MM.1S (cell line): ENCODE measurements at places on chromosomes 7 and 10.
A peak's percentile ranks its signal among the peaks of the same experiment; 100 is the strongest.

GRCh38 chr7:33243319-33243881 lies 114.0 kb downstream of the BBS9 start:
- peak; percentile 42 for DNase-seq

- DNase-seq: no peak
Observed at GRCh38 chr10:58179238-58179637, 88.5 kb downstream of the IPMK start.

- no peak for DNase-seq
Observed at GRCh38 chr10:97144297-97144696, 41.5 kb downstream of the SLIT1 start.

DNA sequence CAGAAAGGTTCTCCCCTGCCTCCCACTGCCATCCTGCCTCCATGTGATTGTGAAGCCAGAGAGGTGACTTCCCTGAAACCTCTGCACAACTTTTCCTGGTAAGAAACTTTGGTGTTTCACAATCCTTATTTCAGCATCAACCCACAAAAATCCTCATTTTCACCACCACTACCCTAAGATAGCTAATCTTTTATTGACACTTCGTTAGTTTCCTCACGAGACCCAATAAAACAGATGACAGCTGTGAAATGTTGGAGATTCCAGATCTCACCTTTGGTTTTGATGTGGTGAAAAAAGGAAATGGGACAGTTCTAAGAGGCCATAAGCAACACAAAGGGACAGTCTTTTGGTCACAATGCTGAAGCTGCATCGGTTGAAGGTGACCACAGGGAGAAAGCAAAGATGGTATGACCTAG lies 59.9 kb upstream of the TM9SF3 start:
- DNase-seq: no peak

- DNase-seq: peak; percentile 82
Observed at GRCh38 chr10:92181575-92181974, 109.3 kb downstream of the CPEB3 start.

- peak; percentile 44 for DNase-seq
Observed at GRCh38 chr10:59036311-59037017, 140.0 kb upstream of the PHYHIPL start.

DNA sequence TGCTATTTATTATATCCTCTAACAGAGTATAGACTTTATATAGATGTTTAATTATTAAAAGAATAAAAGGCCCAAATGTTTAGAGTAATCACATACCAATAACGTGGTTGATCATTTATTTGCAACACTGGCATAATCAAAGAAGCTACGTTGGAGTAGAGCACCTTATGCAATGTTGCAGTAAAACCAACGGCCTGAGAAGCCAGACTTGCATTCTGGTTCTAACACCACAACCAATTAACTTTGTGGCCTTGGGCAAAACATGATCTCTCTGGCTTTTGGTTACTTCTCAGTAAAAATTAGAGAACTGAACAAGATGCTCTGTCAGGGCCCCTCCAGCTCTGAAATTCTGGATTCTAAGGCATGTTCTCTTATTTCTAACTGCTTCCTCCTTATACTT lies 476.2 kb downstream of the GRM8 start:
- no peak for DNase-seq

- DNase-seq: no peak
Observed at GRCh38 chr10:115328331-115328730, 235.2 kb downstream of the ATRNL1 start.

GRCh38 chr10:29811751-29812427 lies 177.1 kb upstream of the SVIL start:
- DNase-seq: no peak

- no peak for DNase-seq
Observed at GRCh38 chr10:114933588-114933987, 4.4 kb upstream of the TRUB1 start.

- no peak for DNase-seq
Observed at GRCh38 chr7:72268090-72268489, 144.0 kb downstream of the CALN1 start.

- DNase-seq: no peak
Observed at GRCh38 chr10:48589266-48589665, 15.6 kb downstream of the ARHGAP22 start.

GRCh38 chr10:121152033-121152432 lies 300.9 kb downstream of the WDR11 start:
- DNase-seq: no peak

DNA sequence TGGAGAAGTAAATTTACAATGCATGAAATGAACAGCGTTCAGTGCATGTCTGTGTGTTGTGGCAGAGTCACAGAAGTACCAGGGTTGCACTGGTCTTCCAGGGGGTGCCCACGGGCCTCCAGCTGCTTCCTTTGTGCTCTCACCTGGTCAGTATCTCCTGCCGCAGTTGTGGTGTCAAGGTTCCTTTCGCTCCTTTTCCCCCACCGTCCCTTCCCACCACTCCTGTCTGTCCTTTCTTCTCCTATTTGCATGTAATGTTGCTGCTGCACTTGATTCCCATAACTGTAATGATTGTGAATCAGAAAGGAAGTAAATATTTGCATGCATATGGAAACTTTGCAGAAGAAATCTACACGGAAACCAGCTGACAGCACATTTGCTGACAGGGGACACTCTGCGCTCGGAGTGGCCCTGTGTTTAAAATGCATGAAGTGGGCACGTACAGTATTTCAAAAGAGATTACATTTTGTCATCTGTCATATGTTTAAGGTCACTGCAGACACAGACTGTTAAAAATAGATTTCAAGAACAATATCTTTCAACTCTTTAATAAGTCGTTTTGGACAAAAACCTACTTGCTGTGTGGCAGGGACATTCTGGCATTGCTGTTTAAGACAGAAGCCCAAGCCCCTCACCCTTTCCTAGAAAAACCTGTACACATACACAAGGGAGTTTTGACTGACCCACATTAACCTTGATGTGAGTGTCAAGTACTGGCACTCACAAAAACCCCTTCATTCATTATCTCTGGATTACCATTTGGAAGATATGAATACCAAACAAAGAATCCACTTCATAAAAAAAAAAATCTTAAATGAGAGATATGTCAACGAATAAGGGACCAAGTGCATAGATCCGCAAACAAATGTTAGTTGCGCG lies 336.7 kb upstream of the KLF6 start:
- DNase-seq: peak; percentile 62

DNA sequence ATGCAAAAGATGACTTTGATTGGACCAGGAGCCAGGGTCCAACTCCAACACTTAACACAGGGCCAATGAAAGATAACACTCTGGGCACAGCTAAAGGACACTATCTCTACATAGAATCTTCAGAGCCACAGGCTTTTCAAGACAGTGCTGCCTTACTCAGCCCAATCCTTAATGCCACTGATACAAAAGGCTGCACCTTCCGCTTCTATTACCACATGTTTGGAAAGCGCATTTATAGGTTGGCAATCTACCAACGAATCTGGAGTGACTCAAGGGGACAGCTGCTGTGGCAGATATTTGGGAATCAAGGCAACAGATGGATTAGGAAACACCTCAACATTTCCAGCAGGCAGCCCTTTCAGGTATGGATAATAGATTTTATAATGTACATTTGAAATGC lies 160.7 kb downstream of the MALRD1 start:
- no peak for DNase-seq

DNA sequence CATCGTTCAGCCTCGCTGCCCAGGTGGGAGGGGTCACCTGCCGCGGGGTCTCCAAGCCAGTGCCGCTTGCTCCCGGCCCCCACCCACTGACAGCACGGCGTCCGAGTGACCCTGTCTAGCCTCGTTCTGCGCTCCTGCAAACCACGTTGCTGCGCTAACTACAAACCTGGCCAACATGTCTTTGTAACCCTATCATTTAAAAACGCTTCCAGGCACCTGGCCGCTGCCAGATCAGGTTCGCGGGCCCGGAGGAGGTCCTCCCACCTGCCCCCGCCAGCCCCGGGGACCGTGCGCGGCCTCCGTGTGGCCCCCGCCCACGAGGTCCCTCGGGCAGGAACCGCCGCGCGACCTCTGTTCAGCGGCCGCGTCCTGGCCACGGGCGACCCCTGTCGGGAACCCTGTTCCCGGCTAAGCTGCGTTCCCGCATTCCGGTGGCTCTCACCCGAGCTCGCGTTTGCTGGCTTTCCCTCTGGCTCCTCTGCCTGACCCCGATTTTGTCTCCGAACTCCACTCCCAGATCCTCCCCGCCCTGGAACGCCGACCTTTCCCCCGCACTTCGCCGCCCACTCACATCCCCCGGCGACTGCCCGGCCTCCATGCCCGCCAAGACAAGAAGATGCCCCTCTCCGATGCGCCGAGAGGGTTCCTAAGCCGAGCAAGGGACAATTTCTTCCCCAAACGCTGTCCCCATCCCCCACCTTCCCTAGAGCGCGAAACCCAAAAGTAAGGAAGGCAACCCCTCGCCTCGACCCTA lies 2.4 kb downstream of the SFMBT2 start:
- DNase-seq: peak; percentile 31

DNA sequence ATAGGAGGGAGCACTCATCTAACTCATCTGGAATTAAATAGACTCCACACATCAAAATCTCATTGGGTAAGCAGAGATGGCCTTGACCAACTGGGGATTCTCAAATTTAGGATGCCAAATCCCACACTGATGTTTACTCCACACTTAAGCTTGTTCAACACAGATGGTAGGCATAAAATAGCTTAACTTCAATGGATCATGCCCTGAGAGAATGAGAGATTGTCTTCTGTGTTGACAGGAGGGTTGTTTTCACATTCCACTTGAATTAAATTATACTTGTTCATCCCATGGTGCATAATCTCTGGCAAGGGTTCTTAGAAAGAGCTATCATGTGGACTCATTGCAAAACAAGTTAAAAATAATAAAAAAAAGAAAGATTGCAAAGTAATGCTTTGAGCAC lies 391.4 kb downstream of the PLXDC2 start:
- DNase-seq: no peak
